A549 treated with CpdA at 1 μM for 4 hours (cell line): ENCODE measurements at places on chromosomes 2 and 18. TPM values are rescaled to one million over a fixed set of nuclear protein-coding genes. Genes with fewer than 3 reads are reported as not detected.

LCT gene
- total RNA-seq, result 0.03 to 0.05 TPM (median 0.03 TPM) in 3 of 5 replicates, not detected in the others

NGEF gene
- 14.6 to 20.9 TPM (median 19.1 TPM) in 5 replicates for total RNA-seq

HMSD gene
- 0.34 to 0.59 TPM (median 0.54 TPM) in 3 of 5 replicates, not detected in the others for total RNA-seq

FAM228A gene
- not detected in 5 replicates for total RNA-seq

YES1 gene
- total RNA-seq, result 19.3 to 31.0 TPM (median 21.9 TPM) in 5 replicates

ZBTB14 gene
- 6.8 to 8.1 TPM (median 7.2 TPM) in 5 replicates for total RNA-seq
